Stimulated activated CD4-positive, alpha-beta T cell treated with anti-CD3 and anti-CD28 coated beads, Interleukin-2, amount 100 ng/mL, for 24 hours (primary cell): ENCODE measurements at places on chromosomes 1 and 21.
A peak's percentile ranks its signal among the peaks of the same experiment; 100 is the strongest.

GRCh38 chr1:66623812-66624211, 89.9 kb downstream of the SGIP1 start:
- no peak for DNase-seq

GRCh38 chr1:14954210-14954609, 199.3 kb upstream of the TMEM51 start:
- DNase-seq, result no peak

- DNase-seq, result no peak
Measured at GRCh38 chr1:92210701-92211100, 7.0 kb upstream of the C1orf146 start.

GRCh38 chr1:233433436-233434210, 106.1 kb downstream of the MAP3K21 start:
- no peak for DNase-seq

GRCh38 chr21:23452384-23453083, 2154.7 kb downstream of the MRPL39 start:
- DNase-seq, result no peak

DNA sequence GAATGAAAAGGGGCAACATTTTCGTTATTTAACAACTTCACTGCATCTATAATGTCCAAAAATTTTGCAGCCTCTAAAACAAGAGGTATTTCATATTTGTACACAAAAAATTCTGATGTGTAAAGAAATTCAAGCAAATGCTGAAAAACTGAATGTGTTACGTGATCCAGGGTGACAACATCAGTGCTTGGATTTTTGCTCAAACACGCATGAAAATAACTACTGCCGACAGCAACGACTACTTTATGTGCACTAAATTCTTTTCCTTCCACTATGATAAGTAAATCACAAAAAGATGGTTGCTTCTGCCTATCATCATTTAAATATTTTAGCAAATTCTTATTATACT, 53.4 kb upstream of the ASPM start:
- DNase-seq, result no peak

- no peak for DNase-seq
Measured at GRCh38 chr21:33291686-33292085, 25.5 kb downstream of the IL10RB start.

DNA sequence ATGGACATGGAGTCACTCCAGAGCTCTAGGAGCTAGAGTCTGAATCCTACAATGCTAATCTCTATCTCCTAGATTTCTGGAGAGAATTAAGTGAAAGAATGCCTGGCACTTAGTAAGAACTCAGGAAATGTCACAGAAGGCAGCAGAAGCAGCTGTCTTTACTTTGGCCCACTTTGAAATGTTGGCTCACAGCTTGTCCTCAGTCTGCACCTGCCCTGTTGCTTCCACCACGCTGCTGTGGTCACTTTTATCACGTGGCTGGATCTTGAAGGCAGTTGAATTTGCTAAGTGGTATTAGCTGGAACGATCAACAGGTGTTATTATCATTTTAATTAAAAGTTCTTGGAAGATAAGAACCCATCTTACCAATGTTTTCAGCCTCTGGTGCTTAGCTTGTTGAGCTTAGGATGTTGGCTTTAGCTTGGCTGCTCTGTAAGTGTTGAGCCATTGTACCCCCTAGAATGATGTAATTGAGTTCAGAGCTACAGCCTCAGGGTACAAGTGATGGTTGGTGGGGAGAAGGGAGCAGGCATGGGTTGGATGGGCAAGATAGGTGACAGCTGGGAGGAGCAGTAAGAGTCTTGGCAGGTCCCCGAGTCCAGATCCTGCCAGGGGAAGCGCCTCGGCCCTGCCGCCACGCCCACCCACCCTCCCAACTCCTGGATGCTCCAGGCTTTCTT, 41.9 kb upstream of the EPS8L3 start:
- no peak for DNase-seq

DNA sequence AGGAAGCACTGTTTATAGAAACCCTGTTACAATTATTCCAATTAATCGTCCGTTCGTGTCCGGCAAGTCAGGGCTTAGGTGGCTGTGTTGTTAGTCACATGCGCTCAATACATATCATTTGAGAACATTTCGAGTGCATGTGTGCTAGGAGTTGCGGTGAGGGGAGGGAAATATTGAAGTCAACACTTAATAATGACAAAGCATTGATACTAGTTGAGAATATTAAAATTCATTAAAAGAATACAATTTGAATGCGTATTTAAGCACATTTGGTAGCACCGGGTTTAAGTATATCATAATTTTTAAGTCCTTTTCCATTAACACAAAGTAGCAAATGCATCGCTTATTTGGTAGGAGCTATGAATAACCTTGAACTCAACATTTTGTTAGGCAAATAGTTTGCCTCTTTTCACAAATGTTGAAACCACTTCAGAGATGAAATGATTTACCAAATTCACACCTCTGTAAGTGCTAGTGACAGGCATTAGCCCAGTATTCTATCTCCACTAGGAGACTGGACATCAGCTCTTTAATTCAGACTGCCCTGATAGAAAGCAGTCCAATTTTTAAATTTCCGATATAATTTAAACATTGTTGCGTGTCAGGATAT, 1.1 kb upstream of the SERBP1 start:
- DNase-seq, result no peak

GRCh38 chr1:154594811-154595210, 13.2 kb downstream of the ADAR start:
- no peak for DNase-seq

DNA sequence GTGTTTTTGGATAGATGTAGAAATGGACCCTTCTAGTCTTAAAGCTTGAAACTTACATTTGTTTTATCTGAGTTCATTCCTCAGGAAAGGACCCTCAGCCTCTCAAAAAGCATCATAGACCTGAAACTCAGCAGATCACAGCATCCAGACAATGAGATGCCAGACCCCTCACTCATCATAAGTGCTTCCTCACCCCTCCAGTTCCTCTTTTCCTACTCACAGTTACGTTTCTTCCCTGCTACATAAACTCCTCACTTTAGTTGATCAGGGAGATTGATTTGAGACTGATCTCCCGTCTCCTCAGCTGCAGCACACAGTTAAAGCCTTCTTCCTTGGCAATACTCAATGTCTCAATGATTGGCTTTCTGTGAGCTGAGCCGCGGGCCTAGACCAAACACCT, 282.0 kb downstream of the FAM72C start:
- no peak for DNase-seq

- no peak for DNase-seq
Measured at GRCh38 chr1:213418268-213419071, 367.4 kb downstream of the RPS6KC1 start.

- DNase-seq, result no peak
Measured at GRCh38 chr1:172778456-172779455, 119.9 kb downstream of the FASLG start.

GRCh38 chr1:203367057-203367456, 16.1 kb upstream of the FMOD start:
- DNase-seq, result no peak

GRCh38 chr1:43970502-43970901, 692 bp downstream of the DPH2 start:
- DNase-seq, result no peak

- no peak for DNase-seq
Measured at GRCh38 chr1:29626066-29626465, 389.7 kb downstream of the PTPRU start.

- peak; percentile 53 for DNase-seq
Measured at GRCh38 chr1:235513495-235514366, 9.5 kb upstream of the B3GALNT2 start.

- no peak for DNase-seq
Measured at GRCh38 chr1:180923887-180924286, 11.2 kb downstream of the KIAA1614 start.

DNA sequence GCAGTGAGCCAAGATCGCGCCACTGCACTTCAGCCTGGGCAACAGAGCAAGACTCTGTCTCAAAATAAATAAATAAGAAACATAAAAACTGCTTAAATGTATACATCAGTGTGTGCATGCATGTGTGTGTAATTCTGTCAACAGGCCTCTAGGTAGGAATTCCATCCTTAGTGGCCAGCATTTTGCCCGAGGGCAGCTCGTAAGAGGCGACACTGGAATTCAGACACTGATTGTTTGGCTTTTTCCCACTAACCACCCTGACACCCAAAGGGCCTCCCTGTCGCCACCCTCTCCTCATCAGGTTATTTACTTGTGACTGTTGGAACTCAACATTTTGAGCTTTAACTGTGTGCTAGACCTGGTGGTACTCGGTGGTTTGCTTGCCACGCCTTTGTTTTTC, 64.0 kb upstream of the KIF1B start:
- no peak for DNase-seq

GRCh38 chr1:240234485-240235210, 143.0 kb downstream of the FMN2 start:
- no peak for DNase-seq

GRCh38 chr1:215114154-215114933, 31.8 kb downstream of the KCNK2 start:
- no peak for DNase-seq

DNA sequence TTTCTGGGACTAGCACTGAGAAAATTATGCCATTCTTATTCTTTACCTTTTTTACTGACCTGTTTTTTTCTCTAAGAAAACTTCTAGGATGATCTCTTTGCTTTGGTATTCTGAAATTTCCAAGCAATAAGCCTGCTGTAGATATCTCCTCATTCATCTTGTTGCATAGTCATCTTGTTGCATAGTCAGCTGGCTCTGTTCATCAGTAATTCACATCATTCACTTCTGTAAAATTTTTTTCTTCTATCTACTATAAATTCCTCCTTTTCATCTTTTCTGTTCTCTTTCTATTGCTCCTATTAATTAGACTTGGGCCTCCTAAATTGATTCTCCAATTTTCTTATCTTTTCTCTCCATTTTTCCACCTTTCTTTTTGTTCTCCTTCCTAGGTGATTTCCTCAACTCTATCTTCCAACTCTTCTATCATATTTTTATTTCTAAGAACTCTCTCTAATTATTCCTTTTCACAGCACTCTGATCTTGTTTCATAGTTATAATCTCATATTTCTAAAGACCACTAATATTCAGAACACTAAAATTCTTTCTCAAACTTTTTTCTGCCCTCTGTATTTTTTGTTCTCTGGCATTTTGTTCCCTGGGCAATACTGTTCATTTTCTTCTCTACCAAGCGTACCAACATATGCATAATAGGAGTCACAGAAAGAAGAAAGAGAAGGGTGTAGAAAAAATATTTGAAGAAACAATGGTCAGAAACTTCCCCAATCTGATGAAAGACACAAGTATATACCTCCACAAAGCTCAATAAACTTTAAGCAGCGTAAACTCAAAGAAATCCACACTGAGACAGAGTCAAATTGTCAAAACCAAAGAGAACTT, 17.7 kb downstream of the TUT4 start:
- no peak for DNase-seq

DNA sequence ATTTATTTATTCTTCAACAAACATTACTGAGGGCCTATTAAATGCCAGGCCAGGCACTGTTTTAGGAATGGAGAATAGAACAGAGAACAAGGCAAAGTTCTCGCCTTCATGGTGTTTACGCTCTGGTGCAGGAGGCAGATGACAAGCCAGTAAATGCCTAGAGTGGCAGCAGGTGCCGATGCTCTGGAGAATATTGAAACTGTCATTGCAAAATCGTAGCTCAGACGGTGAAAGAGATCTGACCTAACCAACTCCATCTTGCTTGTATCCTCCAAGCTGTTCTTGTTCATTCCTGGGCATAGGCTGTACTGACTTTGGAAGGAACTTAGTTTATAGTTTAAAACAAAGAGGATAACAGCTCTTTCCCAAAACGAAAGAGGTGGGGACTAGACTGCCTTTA, 13.5 kb upstream of the ENO1 start:
- no peak for DNase-seq

DNA sequence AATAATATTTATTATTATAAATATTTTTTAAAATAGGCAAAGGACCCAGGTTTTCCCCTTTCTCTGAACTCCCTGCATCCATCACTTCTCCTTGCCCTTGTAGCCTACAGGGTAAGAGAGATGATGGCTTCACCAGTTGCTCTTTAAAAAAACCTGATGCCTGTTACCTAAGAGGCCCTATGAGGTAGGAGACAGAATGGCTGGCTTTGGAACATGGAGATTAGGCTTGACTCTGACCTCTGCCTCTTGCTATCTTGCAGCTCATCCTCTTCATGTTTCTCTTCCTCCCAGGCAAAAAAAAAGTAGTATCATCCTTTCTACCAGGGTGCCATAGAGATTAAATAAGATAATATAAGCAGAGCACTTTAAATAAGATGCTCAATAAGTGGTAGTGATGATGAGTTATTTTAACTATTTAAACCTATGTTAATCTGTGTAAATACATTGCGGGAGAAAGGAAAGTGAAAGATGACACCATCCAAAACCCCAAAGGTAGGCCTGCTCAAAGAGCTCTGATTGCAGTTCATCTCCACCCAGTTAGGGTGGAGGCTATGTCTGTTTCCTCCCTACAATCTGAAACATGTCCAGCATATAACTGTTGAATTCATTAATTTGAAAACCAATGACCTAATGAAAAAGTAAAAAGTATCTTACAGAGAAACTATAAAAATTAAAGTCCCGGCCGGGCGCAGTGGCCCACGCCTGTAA, 51.8 kb downstream of the RGS2 start:
- no peak for DNase-seq

DNA sequence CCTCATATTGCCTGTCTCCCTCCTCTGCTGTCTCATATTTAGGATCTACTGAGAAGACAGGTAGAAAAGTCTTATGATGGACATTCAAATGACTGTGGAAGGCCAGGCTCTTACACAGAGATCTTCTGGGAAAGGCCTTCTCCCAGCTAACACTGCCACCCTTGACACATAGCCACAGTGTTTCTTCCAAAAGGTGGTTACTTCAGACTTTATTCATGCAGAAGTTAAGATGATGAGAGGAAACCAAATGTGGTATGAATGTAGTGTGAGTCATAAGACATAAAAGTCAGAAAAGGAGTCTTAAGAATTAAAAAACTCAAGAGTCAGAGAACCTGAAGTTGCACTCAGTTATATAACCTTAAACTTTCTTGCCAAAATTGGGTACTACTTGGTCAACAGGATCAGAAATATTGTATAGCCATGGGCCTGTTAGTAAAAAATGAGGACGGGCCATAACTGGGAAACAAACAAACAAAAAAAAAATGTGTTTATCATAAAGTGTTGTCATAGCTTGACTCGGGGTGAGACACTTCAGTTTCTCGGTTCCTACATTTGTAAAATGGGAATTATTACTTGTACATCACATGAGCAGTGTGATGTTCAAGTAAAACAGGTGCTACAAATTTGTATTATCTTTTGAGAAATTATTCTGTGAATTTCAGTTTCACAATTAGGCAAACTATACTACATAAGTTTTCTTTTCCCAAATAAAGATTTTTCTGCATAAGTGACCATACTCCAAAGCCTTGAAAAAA, 1.2 kb upstream of the DENND1B start:
- DNase-seq, result peak; percentile 47

- no peak for DNase-seq
Measured at GRCh38 chr1:58000116-58000515, 546.4 kb downstream of the OMA1 start.

GRCh38 chr1:9349331-9349851, 56.7 kb downstream of the SPSB1 start:
- no peak for DNase-seq

GRCh38 chr1:226061841-226062557, 517 bp upstream of the H3-3A start:
- peak; percentile 54 for DNase-seq

GRCh38 chr1:1083416-1084371, 9.6 kb upstream of the RNF223 start:
- DNase-seq, result no peak
